ENCODE measurements at places on chromosomes 16 and 17. TPM values are rescaled to one million over a fixed set of nuclear protein-coding genes. Genes with fewer than 3 reads are reported as not detected.

The LMF1 gene
- 15.4 TPM for total RNA-seq

GRCh38 chr17:83180996-83181481 lies 101.6 kb downstream of the METRNL start:
- no peaks in the 10 kb centered on the region for H3K4me1 ChIP-seq
- no peak overlapping the region for H3K27ac ChIP-seq
- no peak overlapping the region for H3K4me3 ChIP-seq

- H3K4me3 ChIP-seq = no peak overlapping the region
- H3K36me3 ChIP-seq = peaks cover 26% of the 10 kb centered on the region
- H3K27ac ChIP-seq = no peak overlapping the region
- peaks cover 36% of the 10 kb centered on the region for H3K4me1 ChIP-seq
- no peaks in the 10 kb centered on the region for H3K27me3 ChIP-seq
Measured at GRCh38 chr16:89117975-89118289, 24.3 kb downstream of the ACSF3 start.

GRCh38 chr17:55730380-55730779 lies 7.7 kb upstream of the TMEM100 start:
- H3K36me3 ChIP-seq = no peaks in the 10 kb centered on the region
- peaks cover 21% of the 10 kb centered on the region for H3K4me1 ChIP-seq
- peaks cover 67% of the 10 kb centered on the region for H3K27me3 ChIP-seq
- H3K4me3 ChIP-seq = no peak overlapping the region
- no peak for DNase-seq
- no peak overlapping the region for H3K27ac ChIP-seq

DNA sequence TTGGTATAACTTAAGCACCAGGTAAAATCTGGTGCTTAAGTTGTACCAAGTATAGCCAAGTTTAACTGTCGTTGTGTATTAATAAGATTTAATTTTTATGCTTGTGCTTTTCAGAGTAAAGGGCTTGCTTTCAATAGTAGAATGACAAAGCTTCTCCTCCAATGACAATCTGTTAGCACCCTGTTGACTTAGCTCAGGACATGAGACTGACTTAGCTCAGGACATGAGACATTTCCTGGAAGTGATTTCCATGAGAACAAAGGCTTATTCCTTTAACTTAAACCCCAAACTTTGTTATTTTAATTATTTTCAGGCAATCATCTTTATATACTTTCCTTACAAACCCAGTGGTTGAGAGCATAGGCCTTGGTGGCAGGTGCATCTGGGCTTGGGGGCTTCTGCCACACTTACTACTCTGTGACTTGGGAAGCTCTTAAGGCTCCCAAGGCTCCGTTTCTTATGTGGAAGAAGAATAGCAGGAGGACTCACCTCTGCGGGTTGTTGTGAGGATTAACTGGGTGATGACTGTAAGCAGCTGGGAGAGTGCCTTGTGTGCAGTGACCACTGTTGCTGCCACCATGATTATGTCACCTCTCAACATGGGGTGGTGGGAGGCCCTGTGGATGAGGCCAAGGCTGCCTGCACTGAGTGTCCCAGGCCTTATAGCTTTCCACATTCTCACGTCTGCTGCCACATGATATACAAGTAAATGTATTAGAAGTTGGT lies 59.4 kb upstream of the CMIP start:
- no peaks in the 10 kb centered on the region for H3K27me3 ChIP-seq
- H3K36me3 ChIP-seq = no peaks in the 10 kb centered on the region
- DNase-seq = no peak
- H3K4me3 ChIP-seq = no peak overlapping the region
- H3K27ac ChIP-seq = no peak overlapping the region

GRCh38 chr16:48057048-48057447 lies 98.7 kb downstream of the ABCC12 start:
- H3K36me3 ChIP-seq = no peaks in the 10 kb centered on the region
- peaks cover 20% of the 10 kb centered on the region for H3K27me3 ChIP-seq
- DNase-seq = no peak
- H3K4me3 ChIP-seq = no peak overlapping the region
- H3K4me1 ChIP-seq = no peaks in the 10 kb centered on the region
- no peak overlapping the region for H3K27ac ChIP-seq

DNA sequence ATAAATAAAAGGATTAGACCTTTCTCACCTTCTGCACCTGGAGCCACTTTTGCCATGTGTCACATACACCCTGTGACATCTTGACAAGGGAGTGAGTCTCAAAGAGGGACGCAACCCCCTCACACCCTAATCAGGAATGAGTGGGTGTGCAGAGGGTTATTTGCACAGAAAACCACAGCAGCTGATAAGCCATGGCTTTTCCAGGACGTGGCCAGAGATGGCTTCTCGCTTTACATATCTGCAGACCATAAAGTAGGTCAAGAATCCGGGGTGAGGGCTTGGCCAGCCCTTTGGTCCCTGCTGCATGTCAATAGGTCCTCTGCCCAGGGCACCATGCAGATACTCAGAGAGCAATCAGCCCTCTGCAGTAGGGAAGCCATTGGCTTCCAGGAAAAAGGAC lies 2.4 kb upstream of the CD300LF start:
- no peaks in the 10 kb centered on the region for H3K36me3 ChIP-seq
- H3K4me3 ChIP-seq = no peak overlapping the region
- no peak for DNase-seq
- peaks cover 5% of the 10 kb centered on the region for H3K4me1 ChIP-seq
